ENCODE measurements at places on chromosomes 2 and 18. TPM values are rescaled to one million over a fixed set of nuclear protein-coding genes. Genes with fewer than 3 reads are reported as not detected.

The MYL12B gene
- total RNA-seq = 427 TPM

DNA sequence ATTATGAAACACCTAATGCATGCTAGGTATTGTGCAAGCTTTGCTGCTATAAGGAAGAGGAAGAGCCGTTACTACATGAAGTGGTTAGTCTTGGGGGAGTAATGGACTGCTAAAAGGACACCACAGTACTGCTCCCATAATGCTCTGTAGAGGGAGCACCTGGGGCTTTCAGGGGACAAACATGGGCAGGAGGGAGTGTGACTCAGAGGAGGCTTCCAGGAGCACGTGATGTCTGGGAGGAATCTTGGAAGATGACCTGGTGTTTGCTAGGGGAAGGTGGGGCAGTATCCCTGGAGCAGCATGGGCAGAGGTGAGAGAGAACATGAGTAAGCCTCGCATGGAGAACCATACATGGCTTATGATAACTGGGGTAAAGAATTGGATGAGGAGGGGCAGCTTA lies 18.8 kb downstream of the MAPK4 start:
- DNase-seq = no peak

GRCh38 chr2:15968280-15969178 lies 28.2 kb downstream of the MYCN start:
- no peak for DNase-seq

DNA sequence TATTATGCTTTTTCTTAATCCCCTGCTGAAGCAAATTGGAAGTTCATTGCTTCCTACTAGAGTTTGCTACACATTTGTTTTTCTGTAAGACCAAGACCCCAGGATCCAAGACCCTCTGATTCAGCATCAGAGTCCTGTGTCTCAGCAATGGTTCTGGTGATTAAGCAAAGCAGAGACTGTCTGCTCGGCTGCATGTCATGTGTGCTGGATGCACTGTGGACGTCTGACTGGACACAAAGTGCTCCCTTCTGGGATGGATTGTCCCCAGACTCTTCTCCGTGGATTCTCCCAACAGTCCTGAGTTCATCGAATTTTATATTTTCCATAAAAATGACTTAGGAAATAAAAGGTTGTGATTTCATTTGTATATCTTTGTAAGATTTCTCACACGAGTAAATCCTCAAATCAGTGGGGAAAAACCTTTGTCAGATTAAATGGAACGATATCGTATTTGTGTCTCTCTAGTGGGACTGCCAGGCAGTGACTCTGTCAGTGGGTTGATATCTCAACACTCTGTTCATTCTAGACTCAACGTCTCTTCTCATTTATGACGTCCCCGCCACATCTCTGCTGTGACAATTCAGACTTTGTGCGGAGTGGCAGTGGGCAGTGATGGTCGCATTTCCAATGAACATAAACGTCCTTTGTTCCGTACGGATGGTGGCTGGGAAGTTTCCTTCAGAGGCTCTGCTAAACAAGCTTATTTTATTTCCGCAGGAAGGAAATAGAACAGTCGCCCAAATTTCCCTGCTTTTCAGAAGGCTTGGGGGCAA lies 58.6 kb downstream of the NCAPH start:
- DNase-seq = no peak

DNA sequence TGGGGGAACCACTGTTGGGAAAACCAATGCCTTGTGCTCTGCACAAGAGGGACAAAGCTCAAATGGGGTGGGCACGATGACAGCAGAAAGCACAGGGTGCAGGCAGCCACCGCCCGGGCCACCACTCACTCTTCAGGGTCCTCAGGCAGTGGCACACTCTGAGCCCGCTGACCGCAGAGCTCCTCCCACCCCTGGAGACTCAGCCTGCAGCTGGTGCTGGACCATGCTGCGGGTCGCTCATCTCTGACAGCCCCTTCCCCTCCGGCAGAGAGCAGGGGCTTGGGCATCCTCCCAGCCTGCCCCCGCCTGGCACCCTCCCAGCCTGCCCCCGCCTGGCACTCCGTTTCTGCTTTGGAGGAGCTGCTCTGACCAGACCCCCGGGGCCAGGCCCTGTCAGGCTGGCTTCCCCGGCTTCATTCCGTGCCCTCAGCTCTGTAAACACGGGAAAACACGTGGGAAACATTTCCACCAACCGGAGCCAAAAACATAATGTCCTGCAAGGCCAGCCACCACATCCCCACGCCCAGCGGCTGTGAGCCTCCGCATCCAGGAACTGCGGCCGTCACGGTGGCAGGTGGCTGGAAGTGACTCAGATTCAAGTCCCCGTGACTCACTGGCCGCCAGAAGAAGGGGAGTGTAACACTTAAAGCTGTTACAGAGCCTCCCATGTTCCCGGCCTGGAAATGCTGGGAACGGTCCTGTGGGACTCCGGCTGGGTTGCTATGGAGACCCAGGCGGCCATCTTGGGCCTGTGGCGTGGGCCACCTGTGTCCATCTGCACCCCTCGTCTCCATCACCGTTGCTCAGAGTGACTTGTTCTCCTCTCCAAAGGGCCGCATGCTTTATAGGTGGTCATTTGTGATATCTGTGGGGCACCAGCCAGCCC lies 6.8 kb upstream of the SNED1 start:
- DNase-seq = peak; percentile 62

DNA sequence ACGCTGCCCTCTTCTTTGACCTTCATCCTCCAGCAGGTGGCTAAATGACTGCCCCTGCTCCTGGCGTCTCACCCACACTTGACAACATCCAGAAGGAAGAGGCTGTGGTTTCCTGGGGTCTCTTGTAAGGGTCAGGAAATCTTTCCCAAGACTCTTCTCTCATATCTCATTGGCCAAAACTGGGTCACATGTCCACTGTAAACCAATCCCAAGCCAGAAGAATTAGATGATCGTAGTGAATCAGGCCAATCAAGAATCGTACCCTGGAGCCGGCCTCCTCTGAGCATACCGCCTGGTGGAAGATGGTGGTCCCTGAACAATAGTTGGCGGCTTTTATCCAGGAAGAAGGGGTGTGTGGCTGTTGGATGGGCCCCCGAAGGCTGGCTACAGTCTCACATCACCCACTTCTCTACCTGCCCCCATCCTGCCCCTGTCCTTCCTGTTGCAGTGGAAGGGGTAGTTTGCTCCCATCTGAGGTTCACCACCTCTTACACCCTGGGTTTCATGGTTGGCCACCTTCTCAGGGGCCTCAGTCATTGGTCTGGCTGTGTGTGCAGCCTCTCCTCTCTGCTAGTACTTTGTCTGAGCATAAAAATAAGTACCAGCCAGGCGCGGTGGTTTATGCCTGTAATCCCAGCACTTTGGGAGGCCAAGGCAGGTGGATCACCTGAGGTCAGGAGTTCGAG lies 3.8 kb downstream of the SAG start:
- DNase-seq = no peak

DNA sequence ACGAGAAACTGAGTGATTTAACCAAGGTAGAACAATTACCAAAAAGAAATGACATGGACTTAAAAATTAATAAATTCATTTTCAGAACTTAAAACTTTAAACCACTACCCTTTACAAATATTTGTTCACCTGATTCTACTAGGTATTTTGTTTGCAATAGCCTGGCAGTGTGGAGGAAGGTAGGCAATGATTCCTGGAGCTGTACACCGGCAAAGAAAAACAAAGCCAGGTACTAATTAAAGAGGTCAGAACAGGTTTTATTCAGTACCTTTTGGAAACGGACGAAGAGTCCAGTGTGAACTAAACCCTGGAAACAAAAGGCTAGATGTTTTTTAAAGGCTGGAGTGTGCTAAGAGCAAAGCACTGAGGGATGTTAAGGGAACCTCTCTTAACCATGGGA lies 561.3 kb upstream of the FSHR start:
- no peak for DNase-seq

All from thyroid gland (tissue), 4 donors.